Peyer's patch (tissue), 4 donors: ENCODE measurements at places on chromosomes 4 and X. TPM values are rescaled to one million over a fixed set of nuclear protein-coding genes. Genes with fewer than 3 reads are reported as not detected.

Gene GAB3
- total RNA-seq = 7.4 TPM

Gene GSPT2
- 1.8 TPM for total RNA-seq

Gene CYP2U1
- total RNA-seq = 5.0 TPM

DNA sequence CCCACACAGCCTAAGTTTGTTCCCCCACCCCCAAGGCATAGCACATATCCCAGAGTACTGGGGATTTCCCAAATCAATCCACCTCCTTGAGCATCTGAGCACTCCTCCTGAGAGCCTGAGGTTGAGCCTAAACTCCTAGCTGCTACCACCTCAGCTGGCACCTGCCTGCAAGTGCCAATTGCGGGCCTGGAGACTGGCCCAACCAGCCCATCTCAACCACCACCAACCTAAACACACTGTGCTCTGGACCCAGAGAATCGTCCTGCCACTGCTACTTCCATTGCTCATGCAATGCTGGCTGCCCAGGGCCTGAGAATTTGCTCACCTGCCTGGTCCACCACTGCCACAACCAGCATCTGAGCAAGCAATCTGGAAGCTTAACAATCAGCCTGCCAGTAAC lies 177.1 kb downstream of the FGF13 start:
- no peak for DNase-seq

GRCh38 chrX:50204364-50204899 lies at the start of gene CCNB3:
Gene CCNB3 (plus strand): TSS chrX:50204765. CDS start chrX:50285164, 80,399 bp downstream.
- DNase-seq = peak; percentile 76

- DNase-seq = no peak
Measured at GRCh38 chrX:31058284-31058683, 13.6 kb downstream of the FTHL17 start.

DNA sequence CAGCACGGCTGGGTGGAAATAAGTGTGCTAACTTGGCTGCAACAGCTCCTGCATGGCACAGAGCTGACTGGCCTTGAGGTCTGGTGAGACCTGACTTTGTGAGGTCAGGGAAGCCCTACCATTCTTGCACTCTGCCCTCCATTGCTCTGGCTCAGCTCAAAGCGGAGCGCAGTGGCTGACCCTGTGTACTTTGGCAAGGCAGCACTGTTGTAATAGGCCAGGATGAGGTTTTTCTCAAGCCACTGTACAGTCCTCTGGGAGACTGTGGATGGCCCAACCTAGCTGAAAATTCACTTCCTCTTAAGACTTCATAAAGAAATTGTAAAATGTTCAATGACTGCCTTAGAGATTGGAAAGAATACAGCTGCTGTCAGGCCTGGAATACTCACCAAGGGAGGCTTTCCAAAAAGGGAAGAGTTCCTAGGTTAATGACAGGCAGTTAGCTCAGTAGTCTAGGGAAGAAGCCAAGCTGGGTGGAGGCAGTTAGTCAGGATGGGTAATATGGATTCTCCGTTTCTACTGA lies 129.8 kb downstream of the GUCY2F start:
- no peak for DNase-seq

- no peak for DNase-seq
Measured at GRCh38 chr4:22129454-22130029, 181.0 kb upstream of the KCNIP4 start.

DNA sequence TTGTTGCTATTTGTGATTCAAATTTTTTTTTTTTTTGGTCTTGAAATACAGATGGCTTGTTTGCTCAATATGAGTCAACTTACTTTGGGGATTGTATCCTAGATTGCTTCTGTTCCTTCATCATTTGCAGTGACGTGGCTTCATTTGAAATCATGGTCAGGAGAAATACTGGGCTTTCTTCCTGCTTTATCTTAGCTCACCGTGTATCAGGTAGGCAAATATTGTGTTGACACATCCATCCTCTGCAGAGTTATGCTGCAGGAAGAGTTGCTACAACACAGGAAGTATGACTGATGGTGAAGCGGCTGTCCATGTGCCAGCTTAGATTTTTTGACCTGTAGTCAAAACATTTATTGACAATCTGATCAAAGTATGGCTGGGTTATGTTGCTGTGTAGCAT lies 232.2 kb downstream of the C4orf33 start:
- DNase-seq = no peak

DNA sequence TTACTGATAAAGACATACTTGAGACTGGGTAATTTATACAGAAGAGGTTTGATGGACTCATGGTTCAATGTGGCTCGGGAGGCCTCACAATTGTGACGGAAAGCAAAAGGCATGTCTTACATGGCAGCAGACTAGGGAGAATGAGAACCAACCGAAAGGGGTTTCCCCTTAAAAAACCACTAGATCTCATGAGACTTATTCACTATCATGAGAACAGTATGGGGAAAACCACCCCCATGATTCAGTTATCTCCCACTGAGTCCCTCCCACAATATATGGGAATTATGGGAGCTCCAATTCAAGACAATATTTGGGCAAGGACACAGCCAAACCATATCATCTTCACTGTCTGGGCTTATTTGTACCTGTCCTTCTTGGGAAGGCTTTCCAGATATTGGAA lies 22.8 kb upstream of the MUC7 start:
- DNase-seq = no peak

GRCh38 chr4:99062120-99062519 lies 26.5 kb downstream of the ADH5 start:
- DNase-seq = no peak

GRCh38 chr4:11451716-11452115 lies 23.0 kb upstream of the HS3ST1 start:
- DNase-seq = no peak

DNA sequence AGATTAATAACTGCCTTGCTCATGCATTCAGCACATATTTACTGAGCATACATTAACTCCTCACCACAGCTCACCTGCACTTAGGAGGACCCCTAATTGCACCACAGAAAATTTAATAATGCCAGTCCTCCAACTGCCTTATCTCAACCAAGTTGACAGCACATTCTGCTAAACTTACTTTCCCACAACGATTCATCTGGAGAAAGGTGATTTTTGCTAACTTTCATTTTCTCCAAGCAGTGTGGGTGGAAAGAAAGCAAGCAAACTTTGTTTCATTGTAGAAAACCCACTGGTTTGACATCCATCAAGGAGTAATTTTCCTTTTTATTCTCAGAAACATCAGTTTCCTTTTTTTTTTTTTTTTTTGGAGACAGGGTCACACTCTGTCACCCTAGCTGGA lies 49.1 kb downstream of the RASGEF1B start:
- no peak for DNase-seq

DNA sequence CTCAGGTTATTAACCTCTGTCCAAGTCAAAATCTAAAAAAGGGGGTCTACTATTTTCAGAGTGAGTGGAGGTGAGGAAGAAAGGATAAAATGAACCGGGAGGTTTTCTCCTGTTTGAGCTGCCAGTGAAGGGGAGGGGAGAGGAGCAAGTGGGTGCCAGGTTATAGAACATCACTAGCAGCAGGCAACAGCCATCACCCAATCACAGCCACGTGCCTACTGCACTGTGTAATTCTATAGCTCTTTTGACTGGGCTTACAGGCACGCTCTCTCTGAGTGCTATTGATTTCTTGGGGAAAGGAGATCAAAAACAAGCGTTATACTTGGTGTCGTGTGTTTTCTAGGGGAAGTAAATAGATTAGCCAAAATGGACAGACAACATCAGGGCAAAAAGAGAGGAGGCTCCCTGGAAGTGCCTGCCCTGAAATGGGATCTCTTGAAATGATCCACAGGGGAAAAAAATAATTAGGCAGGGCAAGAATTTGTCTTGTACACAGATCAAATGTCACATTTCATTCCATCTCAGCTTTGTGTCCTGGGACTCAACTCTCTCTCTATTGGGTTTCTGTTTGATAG lies 300.5 kb upstream of the LCORL start:
- no peak for DNase-seq
